Naive thymus-derived CD8-positive, alpha-beta T cell (primary cell): ENCODE measurements at places on chromosomes 16 and 17.

DNA sequence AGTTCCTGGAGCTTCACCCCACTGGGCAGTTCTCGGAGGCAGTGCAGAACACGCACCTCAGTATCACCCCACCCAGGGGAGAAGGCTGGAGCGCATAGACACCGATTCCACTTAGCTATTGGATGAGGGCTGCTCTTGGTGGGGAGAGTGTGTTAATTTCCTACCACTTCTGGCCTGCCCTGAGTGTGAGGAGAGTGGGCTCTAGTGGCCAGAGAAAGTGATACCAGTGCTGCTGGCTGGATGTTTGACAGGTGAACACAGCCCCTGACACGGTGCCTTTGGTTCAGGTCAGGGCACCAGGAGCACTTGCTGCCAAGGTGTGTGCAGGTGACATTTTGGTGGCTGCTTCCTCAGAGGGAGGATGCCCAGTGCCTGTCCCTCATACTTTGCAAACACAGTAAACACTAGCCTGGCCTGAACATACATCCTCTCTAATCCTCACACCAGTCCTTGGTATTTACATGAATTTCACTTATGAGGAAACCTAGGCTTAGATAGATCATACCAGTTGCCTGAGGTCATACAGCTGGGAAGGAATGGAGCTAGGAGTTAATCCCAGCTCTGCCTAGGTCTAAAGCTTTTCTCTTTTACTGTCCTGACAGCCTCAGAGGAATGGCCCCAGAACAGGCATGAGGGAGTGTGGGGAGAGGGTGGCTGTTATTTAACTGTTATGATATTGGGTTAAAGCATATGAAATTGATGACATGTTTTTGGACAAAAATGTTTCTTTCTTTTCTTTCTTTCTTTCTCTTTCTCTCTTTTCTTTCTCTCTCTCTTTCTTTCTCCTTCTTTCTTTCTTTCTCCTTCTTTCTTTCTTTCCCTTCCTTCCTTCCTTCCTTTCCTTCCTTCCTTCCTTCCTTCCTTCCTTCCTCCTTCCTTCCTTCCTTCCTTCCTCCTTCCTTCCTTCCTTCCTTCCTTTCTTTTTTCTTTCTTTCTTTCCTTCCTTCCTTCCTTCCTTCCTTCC is 21.0 kb upstream of the ITGAX start:
- peak; percentile 40 for DNase-seq

GRCh38 chr17:46942441-46943217 is 19.7 kb downstream of the GOSR2 start:
- peak; percentile 36 for DNase-seq

GRCh38 chr16:46731691-46732555 is 16.2 kb downstream of the MYLK3 start:
- no peak for DNase-seq

GRCh38 chr17:39841134-39841683 is 22.9 kb downstream of the IKZF3 start:
- no peak for DNase-seq

GRCh38 chr16:10969615-10970014 is 25.3 kb downstream of the CLEC16A start:
- DNase-seq, result no peak

GRCh38 chr16:73527187-73527586 is 479.3 kb upstream of the ZFHX3 start:
- no peak for DNase-seq

GRCh38 chr17:20986767-20987510 is 55.9 kb downstream of the USP22 start:
- no peak for DNase-seq

GRCh38 chr17:74792586-74793105 is 16.5 kb upstream of the NAT9 start:
- DNase-seq, result no peak

DNA sequence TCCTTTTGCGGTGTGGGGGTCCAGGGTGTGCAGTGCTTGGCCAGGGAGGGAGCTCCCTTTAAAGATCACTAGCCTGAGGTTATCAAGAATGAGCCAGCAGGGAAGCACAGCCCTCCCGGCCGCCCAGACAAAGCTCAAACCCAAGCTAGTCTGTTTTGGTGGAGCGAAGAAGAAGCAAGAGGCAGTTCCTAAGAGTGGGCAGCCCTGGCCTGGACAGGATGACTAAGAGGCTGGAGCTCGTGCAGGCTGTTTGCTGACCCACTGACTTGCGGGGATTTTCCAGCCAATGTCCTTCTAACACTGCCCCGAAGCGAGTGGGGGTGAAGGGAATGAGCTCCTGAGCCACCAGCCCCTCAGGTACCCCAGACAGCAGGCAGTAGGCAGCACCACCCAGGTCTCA is 134.4 kb downstream of the COPRS start:
- no peak for DNase-seq

GRCh38 chr17:80861892-80862291 is 129.7 kb upstream of the CHMP6 start:
- peak; percentile 16 for DNase-seq

DNA sequence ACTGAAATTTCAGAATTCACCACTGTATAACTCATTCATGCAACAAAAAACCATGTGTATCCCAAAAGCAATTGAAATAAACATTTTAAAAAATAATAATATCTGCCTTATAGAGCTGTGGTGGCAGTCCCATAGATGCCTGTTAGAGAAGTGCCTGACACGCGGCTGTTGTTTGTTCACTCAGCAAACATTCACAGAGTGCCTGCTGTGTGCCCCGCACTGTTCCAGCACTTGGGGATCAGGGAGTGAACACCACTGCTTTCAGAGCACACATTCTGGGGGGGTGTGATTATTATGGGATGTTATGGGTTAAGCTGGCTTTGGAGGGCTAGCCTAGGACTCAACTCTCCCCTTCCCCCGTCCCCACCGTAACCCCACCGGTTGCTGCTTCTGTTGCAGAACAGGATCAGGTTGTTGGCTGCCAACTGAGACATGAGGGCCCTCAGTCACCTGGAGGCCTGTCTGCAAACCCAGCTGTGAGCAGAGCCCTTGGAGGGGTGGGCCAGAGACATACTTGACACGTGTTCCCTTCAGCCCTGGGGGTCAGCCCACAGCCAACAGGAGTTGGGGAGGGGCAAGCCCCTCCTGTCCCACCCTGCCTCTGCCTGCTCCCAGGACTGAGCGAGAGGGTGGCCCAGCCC is 103.3 kb upstream of the CIBAR2 start:
- no peak for DNase-seq

DNA sequence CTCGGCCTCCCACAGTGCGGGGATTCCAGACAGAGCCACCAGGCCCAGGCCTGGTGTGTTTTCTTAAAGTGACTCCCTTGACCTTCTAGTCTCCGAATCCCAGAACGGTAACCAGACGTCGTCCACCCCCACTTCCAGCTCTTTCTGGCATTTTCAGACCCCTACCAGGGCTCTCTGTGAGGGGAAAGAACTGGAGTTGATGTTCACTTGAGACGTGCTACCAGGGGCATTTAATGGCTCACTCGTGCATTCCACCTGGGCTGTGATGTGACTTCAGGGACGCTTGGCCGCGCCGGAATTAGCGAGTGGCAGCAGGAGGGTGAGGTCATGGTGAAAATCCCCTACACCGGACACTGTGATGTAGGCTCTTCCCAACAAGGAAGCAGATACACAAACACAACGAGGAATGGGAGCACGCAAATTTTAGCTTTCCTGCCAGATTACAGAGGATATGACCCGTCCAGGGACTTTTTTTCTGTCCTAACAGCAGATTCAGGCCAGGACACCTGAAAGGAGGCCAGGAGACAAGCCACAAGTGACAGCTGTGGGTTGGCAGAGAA is 1.1 kb upstream of the GNA13 start:
- no peak for DNase-seq

DNA sequence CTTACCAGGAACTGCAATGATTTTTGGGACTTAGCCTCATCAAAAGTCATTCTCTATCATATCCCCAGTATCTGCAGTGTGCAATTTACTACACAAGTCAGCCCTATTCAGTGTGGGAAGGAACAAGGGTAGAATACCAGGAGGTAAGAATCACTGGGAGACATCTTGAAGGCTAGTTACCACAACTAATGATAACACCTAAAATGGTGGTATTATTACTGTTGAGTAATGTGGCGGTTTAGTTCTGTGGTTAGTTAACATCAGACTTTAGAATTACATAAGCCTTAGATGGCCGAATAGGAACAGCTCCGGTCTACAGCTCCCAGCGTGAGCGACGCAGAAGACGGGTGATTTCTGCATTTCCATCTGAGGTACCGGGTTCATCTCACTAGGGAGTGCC is 567.9 kb upstream of the CDH11 start:
- DNase-seq, result no peak

DNA sequence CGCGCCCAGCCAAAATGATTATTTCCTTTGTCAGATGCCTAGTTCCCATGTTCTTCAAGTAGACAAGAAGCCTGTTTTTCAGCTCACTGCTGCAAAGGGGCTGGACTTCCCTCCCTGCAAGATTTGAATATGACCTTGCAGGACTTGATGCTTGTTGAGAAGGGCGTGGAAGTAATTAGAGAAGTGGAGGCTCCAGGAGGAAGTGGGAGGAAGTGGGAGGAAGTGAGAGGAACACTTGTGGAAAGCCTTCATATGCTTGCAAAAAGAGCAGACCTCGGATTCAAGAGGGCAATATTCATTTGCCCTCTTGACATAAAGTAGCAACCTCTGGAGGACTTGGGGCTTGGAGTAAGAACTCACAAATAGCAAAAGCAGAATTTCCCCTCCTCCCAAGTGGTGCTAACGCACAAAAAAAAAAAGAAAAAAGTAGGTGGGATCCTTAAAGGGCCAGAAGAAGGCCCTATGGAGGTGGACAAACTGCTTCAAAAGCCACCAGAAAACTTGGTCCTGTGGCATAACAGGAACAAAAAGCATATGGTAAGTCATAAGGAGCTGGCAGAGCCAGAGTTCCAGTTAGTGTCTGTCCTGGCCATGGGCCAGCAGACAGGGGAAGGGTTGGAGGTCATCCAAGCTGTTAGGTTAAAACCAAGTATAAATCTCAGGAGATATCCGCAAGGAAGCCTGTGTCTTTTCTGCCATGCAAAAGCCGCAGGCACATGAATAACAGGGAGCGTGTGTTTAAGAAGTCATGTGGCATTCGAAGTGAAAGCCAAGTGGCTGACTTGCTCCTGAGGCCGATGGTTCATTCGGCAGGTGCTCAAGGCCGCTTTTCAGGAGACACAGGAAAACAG is 20.6 kb upstream of the PRKAR1A start:
- no peak for DNase-seq

GRCh38 chr17:6648181-6648580 is 3.2 kb downstream of the MED31 start:
- DNase-seq, result no peak

DNA sequence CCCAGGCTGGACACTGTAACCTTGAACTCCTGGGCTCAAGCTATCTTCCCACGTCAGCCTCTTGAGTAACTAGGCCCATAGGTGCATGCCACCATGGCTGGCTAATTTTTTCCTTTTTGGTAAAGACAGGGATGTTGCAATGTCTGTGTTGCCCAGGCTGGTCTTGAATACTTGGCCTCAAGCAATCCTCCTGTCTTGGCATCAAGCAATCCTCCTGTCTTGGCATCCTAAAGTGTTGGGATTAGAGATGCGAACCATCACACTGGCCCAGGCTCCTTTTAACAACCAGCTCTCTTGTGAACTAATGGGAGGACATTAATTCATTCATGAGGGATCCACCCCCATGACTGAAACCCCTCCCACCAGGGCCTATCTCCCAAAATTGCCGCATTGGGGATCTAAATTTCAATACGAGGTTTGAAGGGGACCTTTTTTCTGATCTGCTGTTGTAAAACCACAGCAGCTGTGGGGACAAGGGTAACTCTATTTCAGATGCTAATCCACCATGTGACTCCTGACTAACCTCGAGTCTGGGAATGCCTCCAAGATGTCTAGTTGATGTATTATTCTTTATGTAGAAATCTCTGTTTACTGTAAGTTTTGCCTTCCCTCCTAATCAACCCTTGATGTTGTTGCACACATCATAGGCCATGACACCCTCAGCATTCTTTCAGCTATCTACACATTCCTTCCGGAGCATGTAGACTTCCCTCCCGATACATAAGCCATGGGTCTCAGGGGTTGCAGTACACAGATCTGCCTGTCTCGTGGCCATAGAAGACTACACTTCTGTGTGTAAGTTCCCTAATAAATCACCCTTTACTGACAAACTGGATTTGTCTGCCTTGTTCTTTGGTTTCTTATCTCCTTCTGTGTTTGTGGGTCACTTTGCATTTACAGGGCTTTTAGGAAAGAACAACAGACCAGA is 37.6 kb downstream of the RNF112 start:
- no peak for DNase-seq

GRCh38 chr17:73465130-73465952 is 153.5 kb upstream of the CDC42EP4 start:
- DNase-seq, result no peak

- DNase-seq, result no peak
Measured at GRCh38 chr17:5416901-5417300, 2.6 kb downstream of the NUP88 start.

- DNase-seq, result no peak
Measured at GRCh38 chr17:69117855-69118784, 23.6 kb downstream of the ABCA6 start.

GRCh38 chr16:4360538-4361021 is 9.5 kb upstream of the PAM16 start:
- no peak for DNase-seq

GRCh38 chr17:81030741-81031565 is 4.0 kb upstream of the BAIAP2 start:
- DNase-seq, result no peak

DNA sequence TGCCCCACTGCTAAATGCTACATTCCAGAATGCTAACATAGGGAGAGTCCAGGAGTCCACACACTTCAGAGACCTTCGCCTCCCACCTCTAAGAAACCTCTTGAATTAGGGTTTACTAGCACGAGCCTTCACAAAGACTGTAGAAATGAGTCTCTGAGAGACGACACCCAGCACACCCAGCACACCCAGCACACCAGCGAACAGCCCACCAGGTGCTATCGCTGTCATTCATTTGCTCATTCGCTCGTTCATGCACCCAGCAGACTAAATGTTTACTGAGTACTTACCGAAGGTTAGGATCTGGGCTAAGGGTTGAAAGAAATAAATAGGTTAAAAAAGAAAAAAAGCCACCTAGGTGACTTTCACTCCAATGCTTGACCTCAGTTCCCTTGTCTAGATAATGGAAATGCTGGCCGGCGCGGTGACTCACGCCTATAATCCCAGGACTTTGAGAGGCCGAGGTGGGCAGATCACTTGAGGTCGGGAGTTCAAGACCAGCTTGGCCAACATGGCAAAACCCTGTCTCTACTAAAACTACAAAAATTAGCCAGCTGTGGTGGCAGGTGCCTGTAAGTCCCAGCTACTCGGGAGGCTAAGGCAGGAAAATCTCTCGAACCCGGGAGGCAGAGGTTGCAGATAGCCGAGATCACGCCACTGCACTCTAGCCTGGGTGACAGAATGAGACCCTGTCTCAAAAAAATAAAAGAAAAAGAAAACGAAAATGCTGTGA is 100.8 kb downstream of the ADCY9 start:
- no peak for DNase-seq

DNA sequence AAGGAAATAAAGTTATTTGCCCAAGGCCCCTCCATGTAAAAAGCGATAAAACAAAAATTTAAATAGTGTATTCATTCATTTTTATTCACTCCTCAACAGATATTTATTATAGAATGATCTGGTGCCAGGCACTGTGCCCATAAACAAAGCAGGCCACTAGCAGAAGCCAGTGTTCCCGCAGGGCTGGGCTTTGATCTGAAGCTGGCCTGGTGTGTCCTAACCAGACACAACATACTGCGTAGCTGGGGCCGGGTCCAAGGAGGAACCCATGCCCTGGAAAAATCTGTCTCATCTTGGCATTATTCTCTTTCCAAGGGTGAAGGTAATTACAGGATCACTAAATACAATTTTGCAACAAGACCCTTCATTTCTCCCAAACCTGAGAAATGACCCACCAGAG is 537.4 kb upstream of the CDH5 start:
- DNase-seq, result no peak
